ENCODE measurements at places on chromosomes 13 and 19.

- no peak for DNase-seq
Measured at GRCh38 chr19:29764361-29764760, 47.4 kb upstream of the CCNE1 start.

- DNase-seq, result no peak
Measured at GRCh38 chr19:4597975-4598671, 38.6 kb upstream of the SEMA6B start.

GRCh38 chr13:80296638-80297037, 44.3 kb downstream of the SPRY2 start:
- DNase-seq, result no peak

DNA sequence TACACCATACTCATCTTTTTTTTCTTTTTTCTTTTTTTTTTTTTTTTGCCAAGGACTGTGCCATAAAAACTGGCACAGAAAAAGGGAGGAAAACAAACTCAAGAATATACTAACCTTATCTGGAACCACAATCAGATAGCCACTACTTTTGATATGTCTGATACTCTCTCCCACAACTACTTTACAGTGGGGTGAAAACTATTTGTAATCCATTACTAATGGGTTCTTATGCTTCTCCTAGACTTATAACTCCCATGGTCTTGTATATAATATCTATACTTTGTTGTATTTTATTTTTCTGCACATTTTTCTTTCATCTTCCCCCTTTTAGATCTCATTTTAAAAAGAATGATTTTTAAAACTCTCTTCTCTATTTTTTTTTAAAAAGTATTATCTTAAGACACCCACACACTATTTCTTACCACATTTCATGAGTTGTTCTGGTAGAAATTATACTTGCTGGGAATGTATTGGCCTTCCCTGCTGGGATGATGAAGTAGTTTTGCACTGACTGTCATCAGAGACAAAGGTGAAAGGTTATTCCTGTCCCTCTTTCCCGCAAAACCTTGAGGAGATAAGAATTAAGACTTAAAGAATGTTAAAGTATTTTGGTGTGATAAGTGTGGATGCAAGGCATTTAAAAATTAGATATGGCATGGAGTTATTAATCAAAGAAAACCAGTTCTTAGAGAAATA, 146.7 kb upstream of the KLF12 start:
- DNase-seq, result no peak

DNA sequence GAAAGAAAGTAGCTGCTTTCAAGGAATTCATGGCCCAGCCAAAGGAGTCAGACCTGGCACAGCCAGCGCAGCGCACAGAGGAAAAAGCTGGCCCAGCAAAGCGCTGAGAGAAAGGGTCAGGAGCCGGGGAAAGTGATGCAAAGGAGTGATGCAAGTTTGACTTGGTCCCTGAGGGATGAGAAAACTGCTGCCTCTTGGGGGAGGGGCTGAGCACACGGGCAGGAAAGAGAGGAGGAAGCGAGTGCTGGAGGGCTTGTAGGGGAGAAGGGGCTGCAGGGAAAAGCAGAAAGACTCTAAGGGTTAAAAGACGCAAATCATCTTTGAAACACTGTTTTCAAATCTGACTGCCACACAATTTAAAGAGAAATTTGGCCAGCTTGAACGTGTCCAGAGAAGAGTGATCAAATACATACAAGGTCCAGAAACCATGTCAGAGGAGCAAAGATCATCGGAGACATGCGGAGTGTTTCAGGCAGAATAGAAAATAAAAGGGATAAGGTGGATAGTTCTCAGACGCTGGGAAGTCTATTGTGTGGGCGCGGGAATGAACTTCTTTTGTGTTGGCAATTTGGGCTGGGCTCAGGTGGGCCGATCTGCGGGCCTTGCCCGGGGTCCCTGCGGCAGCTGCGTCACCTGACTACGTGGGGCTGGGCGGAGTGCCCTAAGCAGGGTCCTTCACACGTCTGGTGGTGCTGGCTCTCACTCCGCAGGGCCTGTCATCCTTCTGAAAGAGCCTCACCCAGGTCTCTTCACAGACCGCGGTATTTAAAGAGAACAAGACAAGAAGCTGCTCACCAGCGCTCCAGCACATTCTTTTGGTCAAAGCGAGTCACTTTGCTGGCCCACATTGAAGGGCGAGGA, 18.1 kb downstream of the N4BP2L1 start:
- DNase-seq, result no peak

Measured in osteocyte (in vitro differentiated cells).